Aorta (tissue), 5 donors: ENCODE measurements at places on chromosomes 7 and 10. TPM values are rescaled to one million over a fixed set of nuclear protein-coding genes. Genes with fewer than 3 reads are reported as not detected.

DNA sequence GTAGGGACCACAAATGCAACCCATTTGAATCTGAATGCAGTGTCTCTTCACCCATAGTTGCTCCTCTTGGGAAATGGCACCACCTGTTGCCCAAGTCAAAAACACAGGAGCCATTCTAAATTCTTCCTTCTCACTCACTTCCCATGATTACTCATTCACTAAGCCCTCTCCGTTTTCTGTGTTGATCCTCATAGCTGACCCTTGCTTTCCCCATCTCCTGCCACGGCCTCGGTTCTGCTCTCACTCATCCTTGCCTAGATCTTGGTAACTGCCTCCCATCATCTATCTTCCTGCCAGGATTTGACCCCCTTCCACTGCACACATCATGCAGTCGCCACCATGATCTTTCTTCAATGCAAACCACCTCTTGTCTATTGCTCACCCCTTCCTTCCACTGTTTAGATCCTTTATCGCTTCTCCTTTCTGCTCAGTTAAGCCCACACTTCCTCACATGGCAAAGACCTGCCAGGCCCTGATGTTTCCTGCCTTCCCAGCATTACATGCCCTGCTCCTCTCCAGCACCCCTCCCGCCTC, 19.0 kb upstream of the CPN1 start:
- H3K36me3 ChIP-seq = no peaks in the 10 kb centered on the region
- no peaks in the 10 kb centered on the region for H3K4me1 ChIP-seq
- no peaks in the 10 kb centered on the region for H3K27me3 ChIP-seq
- no peak overlapping the region for H3K4me3 ChIP-seq

DNA sequence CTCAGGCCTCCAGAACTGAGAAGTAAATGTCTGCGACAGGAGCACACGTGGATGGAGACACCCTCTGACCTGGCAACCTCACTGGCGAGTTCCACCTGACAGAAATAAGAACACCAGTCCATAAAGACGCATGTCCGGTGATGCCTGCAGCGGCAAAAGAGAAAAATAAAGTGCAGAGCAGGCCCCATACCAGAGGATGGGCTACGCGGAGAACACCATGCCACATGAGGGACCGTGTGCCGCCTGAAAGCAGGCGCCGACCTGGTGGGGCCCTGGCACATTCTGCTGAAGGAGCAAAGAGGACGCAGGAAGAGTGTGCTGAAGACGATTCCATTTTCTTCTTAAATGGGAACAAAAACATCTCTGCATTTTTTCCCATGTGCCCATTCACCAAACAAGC, 105.0 kb downstream of the VIPR2 start:
- H3K36me3 ChIP-seq = no peaks in the 10 kb centered on the region
- H3K4me3 ChIP-seq = no peak overlapping the region

GRCh38 chr10:77505431-77506334, 131.9 kb downstream of the KCNMA1 start:
- peaks cover 17% of the 10 kb centered on the region for H3K4me1 ChIP-seq
- H3K4me3 ChIP-seq = no peak overlapping the region
- DNase-seq = no peak
- H3K36me3 ChIP-seq = no peaks in the 10 kb centered on the region
- H3K27ac ChIP-seq = no peak overlapping the region
- H3K27me3 ChIP-seq = no peaks in the 10 kb centered on the region

GRCh38 chr7:90596671-90597562, 796 bp downstream of the CDK14 start:
- H3K27me3 ChIP-seq = no peaks in the 10 kb centered on the region
- no peak overlapping the region for H3K27ac ChIP-seq
- H3K36me3 ChIP-seq = no peaks in the 10 kb centered on the region
- H3K4me1 ChIP-seq = peaks cover 4% of the 10 kb centered on the region

DNA sequence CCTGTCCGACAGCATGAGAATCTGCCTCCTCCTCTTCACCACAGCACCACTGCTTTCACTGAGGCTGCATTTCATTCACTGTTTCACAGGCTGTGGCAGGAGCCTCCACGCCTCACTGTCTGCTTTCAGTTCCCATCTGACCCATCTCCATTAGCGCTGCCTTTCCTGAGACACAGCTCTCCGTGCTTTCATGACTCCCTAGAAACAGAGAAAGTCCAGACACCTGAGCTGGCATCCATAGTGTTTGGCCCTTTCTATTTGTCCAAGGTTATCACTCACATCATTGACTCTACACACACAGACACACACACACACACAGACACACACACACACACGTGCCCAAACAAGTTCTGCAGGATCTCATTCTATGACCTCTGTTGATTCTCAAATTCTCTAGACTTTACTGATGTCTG, 5.2 kb downstream of the LGI1 start:
- H3K4me1 ChIP-seq = peaks cover 4% of the 10 kb centered on the region
- no peak overlapping the region for H3K27ac ChIP-seq
- no peaks in the 10 kb centered on the region for H3K27me3 ChIP-seq
- no peak for DNase-seq
- H3K36me3 ChIP-seq = no peaks in the 10 kb centered on the region

The MUC3A gene
- 0.39 TPM for total RNA-seq

The ITGA8 gene
- total RNA-seq = 516 TPM

The UCN3 gene
- total RNA-seq = not detected

DNA sequence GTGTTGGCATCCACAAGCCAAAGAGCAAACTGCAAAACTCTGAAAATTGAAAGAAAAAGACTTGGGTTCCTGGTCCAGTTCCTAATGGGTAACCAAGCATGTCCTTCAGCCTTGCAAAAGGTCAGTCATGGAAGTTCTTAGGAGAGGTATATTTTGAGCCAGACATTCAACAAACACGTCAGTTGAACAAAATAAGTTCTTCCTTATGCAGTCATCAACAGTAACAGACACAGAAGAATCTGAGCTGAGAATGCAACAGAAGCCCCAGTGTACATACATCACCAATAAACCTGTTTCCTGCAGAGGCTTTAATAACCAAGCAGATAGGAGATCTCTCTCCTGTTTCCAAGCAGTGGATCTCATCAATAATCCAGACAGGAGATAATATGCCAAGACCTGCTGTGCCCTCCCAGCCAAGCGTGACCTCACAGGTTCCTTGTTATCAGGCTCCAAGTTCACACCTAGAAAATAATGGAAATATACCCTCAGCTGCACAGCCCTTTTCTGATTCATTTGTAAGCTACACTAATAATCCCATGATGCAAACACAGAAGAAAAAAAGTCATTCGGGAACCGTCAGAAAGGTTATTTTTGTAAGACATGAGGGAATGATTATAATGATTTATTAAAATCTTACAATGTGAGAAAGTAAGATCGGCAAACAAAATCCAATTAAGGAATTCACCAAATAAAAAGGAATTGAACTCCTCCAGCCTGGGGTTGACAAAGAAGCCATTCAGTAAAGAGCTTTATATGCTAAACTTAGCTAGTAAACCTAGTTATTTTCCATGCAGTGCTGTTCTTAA, 90.7 kb downstream of the DGKI start:
- DNase-seq = no peak
- no peaks in the 10 kb centered on the region for H3K27me3 ChIP-seq
- H3K27ac ChIP-seq = no peak overlapping the region

The HMX2 gene
- total RNA-seq = not detected

DNA sequence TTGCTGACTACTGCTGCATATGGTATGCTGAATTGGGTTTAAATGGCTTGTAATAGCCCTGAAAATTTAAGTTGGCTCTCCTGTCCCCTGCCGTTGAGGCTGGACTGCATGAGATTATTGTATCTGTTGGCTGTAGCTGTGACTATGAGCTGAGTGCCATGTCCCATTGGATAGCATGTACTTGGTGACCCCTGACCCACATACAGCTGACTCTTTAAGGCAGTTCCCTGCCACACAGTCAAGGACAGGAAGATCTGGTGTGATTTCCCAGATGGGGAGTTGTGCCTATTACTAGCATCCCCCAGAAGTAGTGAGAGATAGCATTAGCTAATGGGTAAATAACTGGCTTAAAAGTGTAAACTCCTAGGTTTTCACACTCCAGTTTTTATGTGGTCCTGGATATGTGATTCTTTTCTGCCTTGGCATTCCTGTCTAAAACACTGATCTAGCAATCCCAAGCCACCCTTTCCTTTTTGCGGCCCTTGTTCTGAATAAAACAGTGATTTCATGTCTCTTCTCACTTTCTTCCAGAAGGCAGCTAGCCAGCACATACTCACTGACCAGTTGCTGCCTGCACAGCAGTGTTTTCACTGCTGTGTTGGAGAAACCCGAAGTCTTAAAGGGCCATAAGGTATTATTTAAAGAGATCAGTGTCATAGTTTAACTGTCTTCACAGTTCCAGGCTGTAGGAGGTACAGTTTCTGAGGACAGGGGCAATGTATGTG, 35.9 kb downstream of the LRRC4 start:
- peaks cover 7% of the 10 kb centered on the region for H3K4me1 ChIP-seq
- no peak for DNase-seq
- H3K4me3 ChIP-seq = no peak overlapping the region
- H3K27me3 ChIP-seq = no peaks in the 10 kb centered on the region
- peaks cover 2% of the 10 kb centered on the region for H3K36me3 ChIP-seq

GRCh38 chr7:157312941-157313340, 23.9 kb upstream of the DNAJB6 start:
- no peaks in the 10 kb centered on the region for H3K4me1 ChIP-seq
- DNase-seq = no peak
- no peak overlapping the region for H3K27ac ChIP-seq

The USP6NL gene
- 11.3 TPM for total RNA-seq

DNA sequence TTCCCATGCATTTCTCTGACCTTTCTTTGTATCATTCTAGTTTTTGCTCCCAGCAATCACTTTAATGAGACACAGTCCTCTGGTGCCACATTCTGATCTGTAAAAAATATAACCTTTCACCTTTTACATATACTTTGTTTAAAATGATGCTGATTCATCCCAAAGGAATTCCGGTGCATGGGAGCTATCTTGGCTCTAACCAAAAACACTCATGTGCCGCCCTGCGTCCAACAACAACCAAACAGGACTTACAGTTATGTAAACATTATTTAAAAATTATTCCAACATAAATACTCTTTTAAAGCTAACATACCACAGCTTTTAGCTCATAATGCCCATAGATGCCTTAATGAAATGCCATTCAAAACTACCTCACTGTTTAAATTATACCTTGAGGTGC, 7.7 kb upstream of the OPALIN start:
- no peaks in the 10 kb centered on the region for H3K36me3 ChIP-seq
- H3K27me3 ChIP-seq = no peaks in the 10 kb centered on the region
- H3K4me1 ChIP-seq = peaks cover 5% of the 10 kb centered on the region
- H3K4me3 ChIP-seq = no peak overlapping the region
